ENCODE measurements at places on chromosomes 16 and 17.
A peak's percentile ranks its signal among the peaks of the same experiment; 100 is the strongest.

DNA sequence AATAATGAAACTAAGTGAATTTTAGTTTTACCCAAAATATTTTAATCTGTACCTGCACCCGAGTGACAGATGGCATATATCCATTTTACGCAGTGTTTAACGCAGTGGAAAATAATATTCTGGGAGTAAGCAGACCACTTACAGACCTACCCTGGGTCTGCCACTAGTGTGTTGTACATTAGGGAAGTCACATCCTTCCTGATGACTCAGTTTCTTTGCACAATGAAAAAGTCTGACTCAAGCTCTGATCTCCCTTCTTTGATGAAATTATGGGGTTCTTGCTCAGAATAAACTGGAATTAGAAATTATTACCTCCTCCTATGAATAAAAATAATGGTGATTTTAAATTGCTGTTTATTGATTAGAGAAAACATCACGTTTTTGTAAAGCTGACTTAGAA lies 123.2 kb upstream of the AXIN2 start:
- DNase-seq, result no peak

DNA sequence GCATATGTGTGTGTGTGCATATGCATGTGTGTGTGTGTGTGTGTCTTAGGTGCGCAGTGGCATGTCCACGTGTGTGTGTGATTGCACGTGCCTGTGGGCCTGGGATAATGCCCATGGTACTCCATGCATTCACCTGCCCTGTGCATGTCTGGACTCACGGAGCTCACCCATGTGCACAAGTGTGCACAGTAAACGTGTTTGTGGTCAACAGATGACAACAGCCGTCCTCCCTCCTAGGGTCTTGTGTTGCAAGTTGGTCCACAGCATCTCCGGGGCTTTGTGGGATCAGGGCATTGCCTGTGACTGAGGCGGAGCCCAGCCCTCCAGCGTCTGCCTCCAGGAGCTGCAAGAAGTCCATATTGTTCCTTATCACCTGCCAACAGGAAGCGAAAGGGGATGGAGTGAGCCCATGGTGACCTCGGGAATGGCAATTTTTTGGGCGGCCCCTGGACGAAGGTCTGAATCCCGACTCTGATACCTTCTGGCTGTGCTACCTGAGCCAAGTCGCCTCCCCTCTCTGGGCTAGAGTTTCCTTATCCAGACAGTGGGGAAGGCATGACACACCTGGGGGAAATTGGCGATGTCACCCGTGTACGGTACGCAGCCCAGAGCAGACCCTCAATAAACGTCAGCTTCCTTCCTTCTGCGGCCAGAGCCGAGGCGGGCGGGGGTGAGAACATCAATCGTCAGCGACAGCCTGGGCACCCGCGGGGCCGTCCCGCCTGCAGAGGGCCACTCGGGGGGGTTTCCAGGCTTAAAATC lies 47.6 kb downstream of the IL21R start:
- no peak for DNase-seq

DNA sequence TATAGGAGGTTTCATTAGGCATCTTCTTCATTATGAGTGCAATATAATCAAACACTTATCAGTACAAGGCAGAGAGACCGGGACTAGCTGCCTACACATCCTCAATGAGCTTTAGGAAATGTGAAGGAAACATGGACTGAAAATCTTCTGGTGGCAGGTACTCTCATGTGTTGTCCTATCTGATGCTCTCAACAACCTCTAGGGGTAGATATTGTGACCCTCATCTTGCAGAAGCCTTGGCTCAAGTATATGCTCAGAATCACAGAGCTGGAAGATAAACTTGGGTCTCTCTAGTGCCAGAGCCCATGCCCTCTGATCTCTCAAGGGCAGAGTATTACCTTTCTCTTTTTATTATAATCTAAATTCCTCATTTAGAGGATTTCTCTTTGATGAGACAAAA lies 181.6 kb upstream of the C17orf78 start:
- DNase-seq, result no peak

DNA sequence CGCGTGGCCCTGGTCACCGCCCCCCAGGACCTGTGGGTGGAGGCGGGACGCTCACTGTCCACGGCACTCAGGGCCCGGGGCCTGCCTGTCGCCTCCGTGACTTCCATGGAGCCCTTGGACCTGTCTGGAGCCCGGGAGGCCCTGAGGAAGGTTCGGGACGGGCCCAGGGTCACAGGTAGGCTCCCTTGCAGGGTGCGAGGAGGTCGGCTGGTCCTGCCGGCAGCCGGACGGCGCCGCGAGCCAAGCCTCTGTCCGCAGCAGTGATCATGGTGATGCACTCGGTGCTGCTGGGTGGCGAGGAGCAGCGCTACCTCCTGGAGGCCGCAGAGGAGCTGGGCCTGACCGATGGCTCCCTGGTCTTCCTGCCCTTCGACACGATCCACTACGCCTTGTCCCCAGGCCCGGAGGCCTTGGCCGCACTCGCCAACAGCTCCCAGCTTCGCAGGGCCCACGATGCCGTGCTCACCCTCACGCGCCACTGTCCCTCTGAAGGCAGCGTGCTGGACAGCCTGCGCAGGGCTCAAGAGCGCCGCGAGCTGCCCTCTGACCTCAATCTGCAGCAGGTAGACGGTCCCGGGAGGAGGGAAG lies 1.3 kb downstream of the GUCY2D start:
- no peak for DNase-seq

DNA sequence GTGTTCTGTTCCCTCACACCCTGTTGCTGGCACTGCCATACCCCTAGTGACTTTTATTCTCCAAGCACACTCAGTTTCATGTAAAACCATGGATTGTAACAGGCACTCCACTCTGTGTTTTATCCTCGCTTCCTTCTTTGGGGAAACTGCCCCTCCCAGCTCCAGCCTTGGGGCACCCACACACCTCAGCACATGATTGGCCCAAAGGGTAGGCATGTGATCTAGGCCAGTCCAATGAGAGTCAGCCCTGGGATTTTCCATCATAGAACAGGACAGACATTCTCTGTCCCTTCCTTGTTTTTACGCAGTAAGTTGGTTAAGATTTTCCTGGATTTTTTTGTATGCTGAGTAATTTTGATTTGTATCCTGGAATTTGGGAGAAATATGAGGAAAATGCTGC lies 115.4 kb downstream of the C16orf95 start:
- no peak for DNase-seq

- no peak for DNase-seq
These were observed 17.1 kb upstream of the ST6GALNAC1 start for GRCh38 chr17:76660656-76661042.

DNA sequence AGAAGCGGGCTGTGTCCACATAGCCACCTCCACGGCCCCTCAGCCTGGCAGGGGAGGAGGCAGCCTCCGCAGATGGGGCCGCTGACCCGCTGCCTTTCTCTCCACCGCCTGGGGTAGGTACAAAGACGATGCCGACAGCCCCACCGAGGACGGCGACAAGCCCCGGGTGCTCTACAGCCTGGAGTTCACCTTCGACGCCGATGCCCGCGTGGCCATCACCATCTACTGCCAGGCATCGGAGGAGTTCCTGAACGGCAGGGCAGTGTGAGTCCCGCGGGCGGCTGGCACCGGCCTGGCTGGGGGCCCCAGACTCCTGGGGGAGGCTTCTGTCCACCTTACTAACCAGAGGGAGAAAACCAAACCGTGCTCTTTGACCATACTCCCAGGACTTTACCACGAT lies 27.9 kb downstream of the MGRN1 start:
- DNase-seq, result no peak

DNA sequence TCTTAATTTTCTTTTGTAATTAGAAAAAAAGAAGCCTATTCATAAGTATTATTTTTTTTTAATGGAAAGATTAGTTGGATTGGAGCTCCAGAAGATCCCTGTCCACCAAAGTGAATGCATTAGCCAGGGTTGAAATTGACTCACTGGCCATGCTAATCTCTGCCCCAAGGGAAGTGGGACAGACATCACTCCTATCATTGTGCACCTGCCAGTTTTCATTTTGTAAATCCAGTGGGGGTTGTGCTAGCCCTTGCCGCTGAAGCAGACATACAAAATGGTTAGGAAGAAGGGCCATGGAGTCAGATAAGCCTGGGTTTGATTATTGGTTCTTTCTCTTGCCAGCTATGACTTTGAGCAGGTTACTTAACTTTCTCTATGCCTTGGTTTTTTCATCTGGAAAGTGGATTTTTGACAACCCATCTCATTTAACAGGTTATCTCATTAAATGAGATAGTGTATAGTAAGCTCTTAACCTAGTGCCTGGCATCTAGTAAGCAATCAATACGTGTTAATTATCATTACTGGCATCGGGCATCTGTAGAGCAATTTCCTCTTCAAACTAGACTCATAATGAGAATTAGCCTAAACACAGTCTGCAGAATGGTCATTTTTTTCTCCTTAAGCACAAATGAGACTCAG lies 216.9 kb downstream of the IRX3 start:
- no peak for DNase-seq

- no peak for DNase-seq
These were observed 20.4 kb upstream of the XYLT1 start for GRCh38 chr16:17491140-17491662.

- no peak for DNase-seq
These were observed 236.7 kb upstream of the TNRC6C start for GRCh38 chr17:77721846-77722160.

- DNase-seq, result no peak
These were observed 88.1 kb upstream of the SALL1 start for GRCh38 chr16:51239196-51239595.

- DNase-seq, result peak; percentile 61
These were observed 6.4 kb upstream of the FOXJ1 start for GRCh38 chr17:76147211-76148014.

DNA sequence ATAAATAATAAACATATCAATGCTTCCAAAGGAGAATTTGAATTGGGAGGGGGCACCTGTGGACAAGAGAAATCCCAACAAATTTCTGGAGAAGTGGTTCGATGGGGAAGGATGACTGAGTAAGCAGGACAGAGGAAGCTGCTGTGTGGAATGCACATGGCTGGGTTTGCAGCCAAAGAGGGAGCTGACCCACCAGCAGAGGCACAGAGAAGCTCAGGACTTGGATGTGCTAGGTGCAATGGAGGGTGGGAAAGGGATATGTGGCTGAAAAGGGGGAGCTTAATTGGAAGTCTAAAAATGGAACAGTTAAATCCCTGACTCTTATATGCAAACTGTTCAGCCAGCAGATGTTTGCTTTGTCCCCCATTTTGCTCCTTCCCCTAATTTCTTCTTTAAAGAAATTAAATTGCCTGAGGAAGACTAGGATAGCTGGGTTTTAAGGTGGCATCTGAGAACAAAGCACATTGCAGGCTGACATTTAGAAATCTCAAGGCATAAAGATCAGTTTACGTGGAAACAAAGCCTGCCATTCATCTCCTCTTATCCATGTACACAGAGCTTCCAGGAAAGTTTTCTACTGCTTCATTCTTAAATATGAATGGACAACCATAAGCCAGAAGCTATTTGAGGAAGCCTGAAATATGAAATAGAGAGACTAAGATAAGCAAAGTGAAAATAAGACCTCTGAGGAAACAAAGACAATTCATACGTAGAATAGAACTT lies 23.0 kb upstream of the TNS4 start:
- DNase-seq, result no peak

GRCh38 chr16:57341441-57342303 lies 16.9 kb upstream of the CCL22 start:
- DNase-seq, result peak; percentile 54

DNA sequence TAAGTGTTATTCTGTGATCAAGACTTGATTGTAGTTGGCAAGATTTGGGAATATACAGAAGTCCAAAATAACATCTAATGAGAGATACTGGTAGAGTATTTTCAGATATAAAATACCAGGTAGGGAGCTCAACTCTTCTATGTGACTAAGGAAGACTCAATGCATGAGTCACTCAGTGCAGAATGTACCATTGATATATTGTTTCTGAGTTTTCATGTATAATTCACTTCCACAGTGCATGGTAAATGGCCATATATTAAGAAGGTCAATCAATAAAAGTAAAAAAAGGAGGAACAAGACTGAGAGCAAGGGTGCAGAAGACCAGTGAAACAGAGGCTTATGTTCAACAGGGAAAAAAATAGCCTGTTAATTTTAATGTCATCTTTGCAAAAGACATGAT lies 1387.9 kb downstream of the CDH8 start:
- DNase-seq, result no peak

DNA sequence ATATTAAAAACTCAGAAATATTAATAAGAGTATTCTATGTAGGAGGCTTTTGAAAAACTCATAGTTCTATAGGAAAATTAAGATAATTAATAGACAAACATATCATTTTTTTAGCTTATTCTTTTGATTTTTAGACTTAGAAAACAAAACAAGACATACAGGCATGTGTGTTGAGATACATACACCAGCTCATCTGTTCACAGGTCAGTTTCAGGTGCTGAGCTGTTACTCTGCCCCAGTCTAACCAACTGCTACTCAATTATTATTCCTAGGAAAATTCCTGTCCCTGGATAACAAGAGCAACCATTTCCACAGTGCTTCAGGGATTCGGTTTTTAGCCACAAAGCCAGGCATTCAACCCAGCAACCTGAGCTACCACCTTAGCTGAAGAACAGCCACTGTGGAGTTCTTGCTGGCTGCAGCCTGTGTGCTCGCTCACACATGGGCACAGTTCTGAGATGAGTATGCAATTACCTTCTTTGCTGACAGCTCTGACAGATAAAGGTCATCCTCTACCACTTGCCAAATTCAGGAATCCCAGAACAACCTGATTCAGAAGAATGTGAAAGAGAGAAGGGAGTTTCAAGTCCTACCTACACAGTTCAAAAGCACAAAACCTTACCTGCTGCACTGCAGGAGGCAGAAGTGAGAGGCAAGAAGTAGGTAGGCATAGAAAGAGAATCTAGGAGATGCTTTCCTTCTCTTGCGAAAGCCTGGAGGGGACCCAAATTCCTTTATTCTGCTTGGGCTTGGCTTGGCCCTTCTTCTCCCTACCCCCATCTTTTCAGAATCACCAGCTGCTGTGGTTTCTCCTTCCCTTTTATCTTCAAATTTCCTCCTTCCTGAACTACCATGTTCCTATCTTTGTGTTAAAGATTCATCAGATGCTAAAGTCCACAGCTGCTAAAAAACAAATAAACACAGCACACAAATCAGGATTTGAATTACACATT lies 62.7 kb downstream of the TEX2 start:
- DNase-seq, result peak; percentile 32

DNA sequence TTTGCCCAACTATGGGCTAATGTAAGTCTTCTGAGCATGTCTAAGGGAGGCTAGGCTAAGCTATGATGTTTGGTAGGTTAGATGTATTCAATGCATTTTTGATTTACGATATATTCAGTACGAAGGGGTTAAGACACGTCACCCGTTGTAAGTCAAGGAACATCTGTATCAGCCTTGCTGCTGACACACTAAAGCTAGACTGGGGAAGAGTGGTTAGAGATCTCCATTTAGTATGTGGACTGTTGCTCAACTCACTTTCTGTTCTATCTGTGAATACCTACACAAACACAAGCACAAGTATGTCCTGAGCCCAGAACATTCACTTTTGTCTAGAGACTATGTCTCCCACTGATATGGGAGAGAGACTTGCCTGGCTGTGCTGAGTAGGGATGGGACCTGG lies 71.5 kb downstream of the VMP1 start:
- DNase-seq, result no peak

- DNase-seq, result no peak
These were observed 37.9 kb downstream of the SLFN12L start for GRCh38 chr17:35499548-35499947.
